ENCODE measurements at places on chromosomes 3 and 15.

DNA sequence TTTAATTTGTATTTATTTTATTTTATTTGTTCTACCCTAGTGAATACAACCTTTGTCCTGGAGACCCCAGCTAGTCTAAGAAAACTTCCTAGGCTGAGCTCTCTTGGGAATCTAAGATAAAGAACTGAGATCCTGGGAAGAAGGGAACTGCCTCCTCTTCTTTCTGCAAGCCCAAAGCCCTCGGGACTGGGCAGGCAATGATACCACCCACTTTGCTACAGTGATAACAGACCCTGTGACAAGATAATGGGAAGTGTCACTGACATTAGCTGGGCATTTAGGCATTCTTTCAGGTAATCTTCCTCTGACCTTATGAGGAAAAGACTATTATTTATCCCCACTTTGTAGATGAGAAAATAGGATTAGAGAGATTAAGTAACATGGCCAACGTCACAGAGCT, 15.1 kb downstream of the TYRO3 start:
- DNase-seq: no peak

- no peak for DNase-seq
Observed at GRCh38 chr3:124847051-124847450, 40.1 kb downstream of the ITGB5 start.

DNA sequence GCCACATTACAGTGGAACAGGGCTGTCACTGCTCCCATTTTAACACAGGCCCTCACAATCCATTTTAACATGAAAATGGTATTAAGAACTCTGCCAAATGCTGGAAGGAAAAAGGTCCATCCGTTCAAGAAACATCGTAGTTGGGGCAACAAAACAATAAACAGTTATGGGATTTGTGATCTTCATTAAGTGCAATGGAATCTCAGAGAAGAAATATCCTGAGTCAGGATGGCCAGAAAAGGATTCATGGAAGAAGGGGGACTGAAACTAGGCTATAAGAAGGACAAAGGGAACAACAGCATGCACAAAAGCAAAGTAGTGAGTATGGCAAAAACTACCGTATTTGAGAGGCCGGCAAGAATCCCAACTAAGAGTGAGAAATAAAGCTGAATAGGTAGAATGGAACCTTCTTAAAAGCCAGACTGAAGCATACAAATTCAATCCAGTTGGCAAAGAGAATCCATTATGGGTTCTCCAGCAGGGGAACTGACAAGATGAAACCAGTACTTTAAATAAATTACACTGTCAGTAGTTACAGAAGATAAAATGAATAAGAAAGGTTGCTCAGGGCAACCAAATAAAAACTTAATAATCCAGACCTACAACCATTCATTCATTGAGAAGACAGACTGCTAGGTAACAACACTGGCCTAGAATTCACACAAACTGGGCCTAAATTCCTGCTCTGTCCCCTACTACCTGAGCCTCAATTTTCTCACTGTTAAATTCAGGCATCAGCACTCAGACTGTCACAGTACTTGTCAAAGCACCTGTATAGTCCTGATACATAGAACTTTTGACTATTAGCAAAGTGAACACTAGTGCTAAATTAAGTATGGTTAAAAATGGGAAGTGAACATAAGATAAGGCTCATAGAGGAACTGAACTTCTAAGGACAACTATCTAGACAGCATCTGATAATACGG, 6.3 kb downstream of the TBL1XR1 start:
- DNase-seq: no peak

DNA sequence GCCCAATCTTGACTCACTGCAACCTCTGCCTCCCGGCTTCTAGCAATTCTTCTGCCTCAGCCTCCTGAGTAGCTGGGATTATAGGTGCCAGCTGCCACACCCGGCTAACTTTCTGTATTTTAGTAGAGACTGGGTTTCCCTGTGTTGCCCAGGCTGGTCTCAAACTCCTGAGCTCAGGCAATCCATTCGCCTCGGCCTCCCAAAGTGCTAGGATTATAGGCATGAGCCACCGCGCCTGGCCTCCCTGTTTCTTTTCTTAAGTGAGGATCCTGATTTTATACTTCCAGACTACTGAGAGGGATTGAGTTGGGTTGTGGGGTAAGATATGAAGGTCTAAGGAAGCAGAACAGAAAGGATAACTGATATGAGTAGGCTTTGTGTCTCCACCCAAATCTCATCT, 106.8 kb downstream of the CNTN3 start:
- DNase-seq: no peak

DNA sequence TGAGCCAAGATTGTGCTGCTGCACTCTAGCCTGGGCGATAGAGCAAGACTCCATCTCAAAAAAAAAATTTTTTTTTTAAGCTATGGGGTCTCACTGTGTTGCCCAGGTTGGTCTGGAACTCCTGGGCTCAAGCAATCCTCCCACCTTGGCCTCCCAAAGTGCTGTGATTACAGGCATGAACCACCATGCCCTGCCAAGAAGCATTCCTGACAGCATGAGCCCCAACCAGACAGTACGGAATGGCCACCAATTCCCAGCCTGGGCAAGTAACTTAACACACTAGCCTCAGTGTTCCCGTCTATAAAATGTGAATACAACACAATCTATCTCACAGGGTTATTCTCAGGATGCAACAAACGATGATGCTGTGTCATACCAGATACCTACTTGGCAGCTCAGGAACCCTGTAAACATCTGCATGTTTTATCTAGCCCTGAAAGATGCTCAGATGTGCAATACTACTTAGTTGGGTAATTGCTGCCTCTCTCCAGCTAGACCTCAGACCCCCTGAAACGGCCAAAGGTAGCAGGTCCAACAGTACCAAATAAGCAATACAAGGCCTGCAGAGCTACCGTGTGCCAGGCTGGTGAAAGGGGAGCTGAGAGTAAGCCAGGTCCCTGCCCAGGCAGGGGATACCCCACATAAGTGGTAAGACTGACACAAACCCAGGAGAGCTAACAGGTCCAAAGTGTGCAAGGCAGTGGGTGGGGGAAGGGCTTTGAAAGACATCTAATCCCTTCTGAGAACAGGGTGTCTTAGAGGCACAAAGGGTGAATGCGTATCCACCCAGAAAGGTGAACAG, 1.9 kb downstream of the TKT start:
- no peak for DNase-seq

DNA sequence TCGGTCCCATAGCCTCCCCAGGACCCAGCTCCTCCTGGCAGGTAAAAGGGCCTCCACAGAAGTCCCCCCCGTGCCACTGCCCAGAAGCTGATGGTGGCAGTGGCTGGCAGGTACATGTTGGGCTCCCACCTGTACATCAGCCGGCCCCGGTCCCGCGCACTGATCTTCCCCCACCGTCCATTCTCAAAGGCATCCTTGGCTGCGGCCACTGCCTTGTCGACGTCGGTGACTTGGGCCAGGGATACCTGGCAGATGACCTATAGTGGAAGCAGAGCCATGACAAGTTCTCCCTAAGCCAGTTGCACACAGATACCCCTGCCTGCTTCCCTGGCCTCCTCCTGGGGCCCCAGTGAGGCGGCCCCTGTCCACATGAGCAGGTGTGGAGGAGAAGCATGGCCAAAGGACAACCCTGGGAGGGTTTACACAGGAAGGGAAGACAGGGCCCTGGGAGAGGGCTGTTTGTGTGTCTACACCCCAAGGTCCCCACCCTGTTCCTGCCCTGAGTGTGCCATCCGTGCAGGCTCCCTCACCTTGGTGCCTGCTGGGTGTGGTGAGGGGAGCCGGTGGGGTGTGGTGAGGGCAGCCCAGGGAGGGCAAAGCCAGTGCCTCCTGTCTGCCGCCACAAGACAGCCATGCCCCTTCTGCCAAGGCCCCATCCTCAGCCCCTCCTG, 44.8 kb downstream of the ALDH1L1 start:
- DNase-seq: no peak

GRCh38 chr15:57920911-57921310, 144.6 kb downstream of the ALDH1A2 start:
- DNase-seq: no peak

GRCh38 chr3:39154280-39155021, 1.1 kb upstream of the CSRNP1 start:
- DNase-seq: peak; percentile 34

DNA sequence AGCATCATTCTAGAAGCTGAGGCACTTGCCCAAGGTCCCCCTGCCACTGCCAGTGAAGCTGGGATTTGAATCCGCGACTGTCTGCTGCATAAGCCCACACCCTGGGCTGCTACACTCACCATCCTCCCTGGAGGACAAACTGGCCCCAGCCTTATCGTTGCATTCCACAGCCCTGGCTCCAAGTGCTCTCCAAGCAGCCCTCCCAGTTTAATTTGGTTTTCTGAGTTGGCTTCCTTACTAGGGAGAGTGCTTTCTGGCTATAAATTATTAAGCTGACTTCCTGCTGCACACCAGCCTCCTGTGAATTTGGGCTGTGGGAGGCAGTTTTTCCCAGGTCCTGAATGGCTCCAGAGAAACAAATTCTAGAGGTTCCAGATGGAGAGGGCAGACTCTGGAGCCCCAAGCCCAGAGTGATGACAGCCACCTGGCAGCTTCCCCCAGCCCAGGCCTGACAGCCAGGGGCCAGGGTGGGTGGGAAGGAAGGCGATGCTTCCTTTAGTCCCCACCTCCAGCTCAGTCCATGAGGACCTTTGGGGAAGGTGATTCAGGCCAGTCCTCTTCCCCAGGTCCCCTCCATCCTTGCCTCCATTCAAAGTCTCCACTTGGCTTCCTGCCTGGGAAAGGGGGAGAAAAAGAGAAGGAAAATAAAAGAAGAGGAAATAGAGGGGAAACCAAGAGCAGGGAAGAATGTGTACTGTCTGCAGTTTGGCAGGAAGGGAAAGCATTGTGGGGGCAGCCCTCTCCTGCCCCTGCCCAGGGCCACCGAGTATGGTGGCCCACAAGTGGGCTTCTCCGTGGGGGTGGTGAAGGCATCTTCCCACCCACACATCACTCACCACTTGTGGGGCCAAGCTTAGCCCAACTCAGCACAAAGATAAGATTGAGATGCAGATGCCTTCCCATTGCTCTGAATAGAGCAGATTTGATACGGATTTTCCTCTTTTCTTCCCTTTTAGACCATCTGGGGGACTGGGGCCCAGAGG, 69.6 kb downstream of the SEMA5B start:
- DNase-seq: peak; percentile 33

DNA sequence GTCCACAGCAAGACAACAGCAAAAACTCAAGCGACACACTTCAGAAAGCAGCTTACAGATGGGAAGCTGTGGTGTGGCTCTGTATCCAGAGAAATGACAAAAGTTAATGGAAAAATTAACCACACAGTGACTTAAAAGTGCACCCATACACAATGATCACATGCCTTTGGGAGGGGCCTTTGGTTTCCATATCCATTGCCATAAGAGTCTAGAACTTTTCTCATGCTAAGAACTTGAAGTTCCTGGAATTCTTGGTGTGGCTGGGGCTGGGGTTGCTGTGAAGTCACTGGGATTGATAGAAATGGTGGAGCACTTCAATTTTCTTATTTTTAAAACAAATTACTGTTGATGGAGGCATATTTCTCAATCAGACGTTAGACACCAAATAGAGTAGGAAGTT, 108.6 kb upstream of the FEZF2 start:
- no peak for DNase-seq

Data from fibroblast of skin of abdomen (primary cell).